Jurkat, Clone E6-1 (cell line): ENCODE measurements at places on chromosomes 4 and X.

- DNase-seq, result no peak
These were observed 241.5 kb downstream of the COX18 start for GRCh38 chr4:72827968-72828367.

DNA sequence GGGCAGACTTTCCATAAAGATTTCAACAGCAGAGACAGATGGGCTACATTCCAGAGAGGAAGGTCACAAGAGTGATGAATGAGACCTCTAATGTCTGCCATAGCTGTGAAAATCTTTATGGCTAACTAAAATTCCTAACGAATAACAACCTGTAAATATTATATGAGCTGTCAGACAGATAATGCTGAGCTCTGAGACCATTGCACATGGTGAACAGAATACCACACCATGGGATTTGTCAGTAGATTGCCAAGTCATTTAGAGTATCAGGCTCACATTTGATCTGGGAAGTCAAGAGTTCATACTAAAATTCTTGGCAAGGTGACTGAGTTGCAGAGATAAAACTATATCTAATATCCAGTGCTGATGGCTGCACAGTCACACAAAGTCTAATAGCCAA, 259.2 kb upstream of the FTHL17 start:
- DNase-seq, result no peak

DNA sequence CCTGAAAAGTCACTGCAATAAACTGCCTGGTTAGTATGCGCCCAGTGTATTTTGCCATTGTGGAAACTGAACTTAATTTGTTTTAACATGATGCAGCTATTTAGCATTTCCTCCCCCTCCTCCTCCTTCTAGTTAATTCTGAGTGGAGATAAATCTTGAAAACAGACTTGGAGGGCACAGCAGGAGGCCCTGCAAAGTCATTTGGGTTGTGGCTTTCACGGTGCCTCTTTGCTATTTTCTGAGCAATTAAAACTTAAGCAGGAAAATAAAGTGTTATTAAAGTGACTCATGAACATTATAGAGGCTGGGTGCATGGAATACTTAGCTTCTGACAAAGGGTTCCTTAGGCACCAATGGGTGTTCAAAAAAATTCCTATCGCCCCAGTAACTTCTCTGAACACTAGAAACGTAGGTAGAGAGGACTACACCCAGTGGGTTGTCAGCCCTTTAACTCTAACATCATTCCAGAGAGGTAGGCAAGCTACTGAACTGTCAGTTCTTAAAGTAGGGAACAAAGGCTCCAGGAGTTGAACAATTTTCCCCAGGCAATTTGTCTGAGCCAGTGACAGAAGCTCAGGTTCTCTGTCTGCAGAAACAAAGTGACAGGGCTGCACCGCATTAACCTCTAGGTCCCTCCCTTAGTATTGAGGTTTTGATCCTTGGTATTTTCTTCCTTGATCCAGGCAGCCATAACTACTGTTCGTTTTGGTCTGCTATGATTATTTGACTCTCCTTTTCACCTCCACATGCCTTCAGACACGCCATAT, 158.3 kb upstream of the KIT start:
- DNase-seq, result no peak

GRCh38 chr4:139028191-139028661, 12.6 kb downstream of the NOCT start:
- no peak for DNase-seq

- no peak for DNase-seq
These were observed 61.3 kb upstream of the PRRG1 start for GRCh38 chrX:37287741-37288444.

- DNase-seq, result no peak
These were observed 4.3 kb upstream of the RBM3 start for GRCh38 chrX:48569958-48570357.

GRCh38 chr4:15893962-15894361, 44.6 kb downstream of the FGFBP1 start:
- no peak for DNase-seq

DNA sequence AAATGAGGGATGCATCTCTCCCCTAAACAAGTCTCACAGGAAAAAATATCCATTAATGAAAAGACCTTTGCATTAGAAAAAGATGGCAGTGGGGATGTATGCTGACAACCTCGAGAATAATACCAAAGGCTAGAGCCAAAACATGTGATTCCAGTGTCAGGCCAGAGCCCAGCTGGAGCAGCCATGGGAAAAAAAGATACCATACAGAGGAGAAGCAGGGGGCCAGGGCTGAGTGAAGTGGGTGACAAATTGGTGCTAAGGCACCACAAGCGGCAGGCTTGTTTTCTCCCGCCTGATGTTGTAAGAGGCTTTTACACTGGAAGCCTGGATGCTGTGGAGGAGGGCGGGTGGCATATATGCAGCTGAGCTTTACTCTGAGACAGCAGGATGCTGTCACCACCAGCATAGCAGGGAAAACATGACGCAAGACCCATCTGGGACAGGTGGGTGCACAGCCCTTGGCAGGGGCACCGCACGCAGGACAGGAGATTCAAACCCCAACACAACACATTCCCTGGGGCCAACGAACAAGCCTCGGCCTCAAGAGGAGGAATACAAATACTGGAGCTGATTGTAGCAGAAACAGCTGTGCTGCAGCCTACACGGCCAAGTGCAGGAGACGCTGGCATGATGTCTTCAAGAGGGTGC, 91.9 kb downstream of the TSPAN5 start:
- DNase-seq, result peak; percentile 10

GRCh38 chr4:154709550-154709949, 34.2 kb upstream of the LRAT start:
- DNase-seq, result no peak

DNA sequence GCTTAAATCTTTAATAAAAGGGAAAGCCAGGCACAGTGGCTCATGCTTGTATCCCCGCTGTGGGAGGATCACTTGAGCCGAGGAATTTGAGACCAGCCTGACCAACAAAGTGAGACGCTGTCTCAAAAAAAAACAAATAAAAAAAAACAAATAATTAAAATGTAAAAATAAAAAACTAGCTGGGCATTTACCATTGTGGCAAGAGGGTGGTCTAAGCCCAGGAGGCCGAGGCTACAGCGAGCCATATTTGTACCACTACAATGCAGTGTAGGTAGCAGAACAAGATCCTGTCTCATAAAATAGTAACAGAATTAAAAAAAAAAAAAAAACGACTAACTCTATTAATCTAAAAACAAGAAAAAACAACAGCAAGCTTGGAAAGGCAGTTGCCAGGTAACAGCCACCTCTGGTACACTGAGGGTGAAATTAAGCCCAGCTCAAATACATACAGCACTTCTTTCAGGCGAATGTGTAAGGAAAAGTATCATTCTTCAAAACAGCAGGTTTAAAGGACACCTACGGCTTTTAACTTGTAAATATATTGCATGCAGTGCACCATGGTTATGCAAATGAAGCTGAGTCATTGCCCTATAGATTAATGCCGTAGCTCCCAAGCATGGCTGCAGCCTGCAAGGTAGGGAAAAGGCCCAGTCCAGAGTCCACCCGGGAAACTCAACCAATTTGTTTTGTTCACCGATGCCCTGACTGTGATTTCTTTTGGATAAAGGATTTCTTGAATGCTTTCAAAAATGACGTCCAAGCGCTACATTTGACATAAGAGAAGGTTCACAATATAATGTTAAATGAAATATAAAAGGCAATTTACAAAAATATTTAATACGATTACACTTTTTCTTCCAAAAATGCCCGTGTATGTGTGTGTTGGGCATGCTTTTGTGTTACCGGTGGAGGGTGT, 14.5 kb upstream of the TXLNG start:
- no peak for DNase-seq

- DNase-seq, result no peak
These were observed 2.5 kb upstream of the EFNB1 start for GRCh38 chrX:68826113-68826980.

GRCh38 chr4:89704651-89705395, 132.1 kb downstream of the SNCA start:
- DNase-seq, result no peak
